ENCODE measurements at places on chromosomes 1 and 21. TPM values are rescaled to one million over a fixed set of nuclear protein-coding genes. Genes with fewer than 3 reads are reported as not detected.

Gene CD84
- total RNA-seq = not detected

Gene CNKSR1
- 0.24 TPM for total RNA-seq

Gene DYRK3
- 13.8 TPM for total RNA-seq

Gene SLC6A17
- 5.8 TPM for total RNA-seq

Gene GPATCH3
- 9.5 TPM for total RNA-seq

Gene CYP4Z1
- total RNA-seq = not detected

Gene SPRR2E
- total RNA-seq = not detected

Gene ADGRL2
- total RNA-seq = 15.3 TPM

Gene WNT3A
- 0.05 TPM for total RNA-seq

Gene OLFM3
- not detected for total RNA-seq

Gene ITSN1
- 13.3 TPM for total RNA-seq

Gene AIM2
- not detected for total RNA-seq

Gene H6PD
- 4.6 TPM for total RNA-seq

Gene MPL
- not detected for total RNA-seq

Gene OR2C3
- total RNA-seq = not detected

Gene CHIA
- not detected for total RNA-seq

Gene RGS4
- total RNA-seq = not detected

Gene RHOU
- 6.1 TPM for total RNA-seq

Gene SPRR3
- total RNA-seq = not detected

Gene IGSF21
- total RNA-seq = not detected

Gene COL24A1
- total RNA-seq = 0.03 TPM

Gene NHLH1
- 0.35 TPM for total RNA-seq

Gene TRIM63
- not detected for total RNA-seq

Gene PLA2G2D
- total RNA-seq = not detected

Gene TCHH
- 0.26 TPM for total RNA-seq

Gene TMEM9
- 85.0 TPM for total RNA-seq

Gene CENPF
- total RNA-seq = 79.8 TPM

Gene DISC1
- total RNA-seq = 0.34 TPM

Gene JAM2
- not detected for total RNA-seq

Gene SPATA46
- not detected for total RNA-seq

Gene RNU1-3
- not detected for total RNA-seq

Gene LIPI
- not detected for total RNA-seq

Gene AUNIP
- total RNA-seq = 6.0 TPM

Gene HEYL
- 3.5 TPM for total RNA-seq

Gene CAMK1G
- 0.24 TPM for total RNA-seq
